Endothelial cell (in vitro differentiated cells): ENCODE measurements at places on chromosomes 2 and 18. TPM values are rescaled to one million over a fixed set of nuclear protein-coding genes. Genes with fewer than 3 reads are reported as not detected.

TTC32 gene
- total RNA-seq = 9.4 TPM

GRCh38 chr2:26970244-26970927 is at the start of gene MAPRE3:
Gene MAPRE3 (plus strand): TSS chr2:26970637. CDS start chr2:27022219, 51,582 bp downstream.
- peaks cover 3% of the 10 kb centered on the region for H3K36me3 ChIP-seq
- H3K27ac ChIP-seq = peak within 1 kb of the TSS; percentile 85
- peak within 1 kb of the TSS; percentile 91 for H3K4me3 ChIP-seq
- H3K27me3 ChIP-seq = peaks cover 22% of the 10 kb centered on the region

HMSD gene
- total RNA-seq = not detected

KIF3C gene
- 78.1 TPM for total RNA-seq

GRCh38 chr2:239484571-239485355 is 83.9 kb upstream of the HDAC4 start:
- no peak for DNase-seq
- no peaks in the 10 kb centered on the region for H3K27me3 ChIP-seq
- no peak overlapping the region for H3K27ac ChIP-seq
- H3K4me1 ChIP-seq = no peaks in the 10 kb centered on the region
- H3K4me3 ChIP-seq = no peak overlapping the region

DNA sequence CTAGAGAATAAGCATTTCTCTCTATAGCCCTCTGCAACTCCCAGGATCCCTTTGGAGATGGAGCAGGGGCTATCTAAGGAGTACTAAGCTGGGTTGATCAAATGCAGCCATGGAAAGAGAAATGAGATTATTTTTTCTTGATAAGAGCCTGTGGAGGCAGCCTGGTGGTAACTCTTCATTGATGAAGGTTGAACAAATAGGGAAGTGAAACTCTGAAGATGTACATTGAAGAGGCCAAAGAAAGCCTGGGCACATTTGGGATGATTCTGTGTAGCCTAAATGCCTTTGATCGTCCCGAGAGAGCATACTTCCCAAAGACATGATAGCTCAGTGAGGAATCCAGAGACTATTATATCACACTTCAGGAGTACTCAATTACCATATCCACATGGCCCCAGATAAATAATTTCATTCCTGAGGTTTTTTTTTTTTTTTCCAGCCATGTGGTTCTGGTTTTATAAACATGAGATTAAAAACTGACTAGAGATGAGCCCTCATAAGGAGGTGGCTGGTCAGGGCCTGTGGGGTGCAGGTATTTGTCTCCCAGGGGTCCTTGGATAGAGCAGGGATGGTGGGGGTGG is 192.5 kb downstream of the TPGS2 start:
- H3K27ac ChIP-seq = no peak overlapping the region
- H3K36me3 ChIP-seq = no peaks in the 10 kb centered on the region
- H3K4me1 ChIP-seq = no peaks in the 10 kb centered on the region

DNA sequence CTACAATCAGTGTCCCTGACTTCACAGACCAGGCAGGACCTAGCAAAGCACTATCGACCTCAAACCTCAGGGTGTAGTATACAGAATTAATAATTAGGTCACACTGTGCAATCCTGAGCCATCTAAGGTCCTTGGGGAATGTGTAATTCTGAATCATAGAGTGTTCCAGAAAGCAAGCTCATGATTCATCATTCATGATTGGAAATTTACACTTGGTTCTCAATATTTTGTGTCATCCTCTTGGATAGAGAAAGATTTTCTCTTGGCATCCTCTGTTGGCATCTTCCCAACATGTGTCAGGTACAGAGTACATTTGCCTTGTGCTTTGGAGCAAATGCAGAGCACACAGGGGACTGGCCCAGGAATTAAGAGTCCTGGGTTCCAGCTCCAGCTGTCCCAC is 245.0 kb upstream of the NT5C1B start:
- H3K4me1 ChIP-seq = peaks cover 23% of the 10 kb centered on the region
- H3K27me3 ChIP-seq = no peaks in the 10 kb centered on the region
- no peak for DNase-seq
- H3K4me3 ChIP-seq = no peak overlapping the region
- H3K36me3 ChIP-seq = no peaks in the 10 kb centered on the region

HJURP gene
- 11.4 TPM for total RNA-seq

- no peaks in the 10 kb centered on the region for H3K4me1 ChIP-seq
- no peak overlapping the region for H3K4me3 ChIP-seq
- no peaks in the 10 kb centered on the region for H3K27me3 ChIP-seq
- no peaks in the 10 kb centered on the region for H3K36me3 ChIP-seq
Observed at GRCh38 chr2:143150287-143150686, 21.1 kb downstream of the ARHGAP15 start.

DNA sequence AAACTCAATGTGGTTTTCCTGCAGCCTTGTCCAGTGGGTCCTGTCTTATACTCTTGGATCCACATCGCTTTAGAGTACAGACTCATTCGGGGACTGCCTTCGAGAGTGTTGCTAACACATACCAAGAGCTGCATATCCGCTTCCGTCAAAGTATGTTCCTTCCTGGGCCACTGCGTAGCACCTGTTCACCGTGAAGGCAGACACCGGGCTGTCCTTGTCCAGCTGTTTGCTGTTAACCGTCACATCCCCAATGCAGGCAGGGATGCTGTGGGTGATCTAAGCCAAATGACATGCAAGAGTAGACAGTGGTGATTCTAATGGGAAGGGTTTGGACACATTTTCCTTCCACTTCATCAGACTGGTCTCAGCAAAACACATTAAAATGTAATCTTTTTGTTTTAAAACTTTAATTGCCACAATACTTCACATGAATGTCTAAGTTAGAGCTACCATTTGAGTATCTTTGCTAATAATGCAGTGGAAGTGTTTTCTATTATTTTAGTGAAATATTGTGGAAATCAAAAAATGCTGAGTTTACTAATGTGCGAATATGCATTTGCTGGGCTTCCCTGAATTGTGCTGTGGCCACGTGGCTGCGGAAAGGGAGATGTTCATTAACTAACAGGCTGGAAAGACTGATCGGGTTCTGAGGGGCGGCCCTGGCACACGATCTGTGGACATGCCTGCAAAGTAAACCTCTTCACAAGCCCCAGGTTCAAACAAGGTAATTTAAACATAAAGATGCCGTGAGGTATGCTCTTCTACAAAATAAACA is 169.1 kb downstream of the LAMA1 start:
- H3K4me1 ChIP-seq = peaks cover 17% of the 10 kb centered on the region
- H3K27me3 ChIP-seq = peaks cover 8% of the 10 kb centered on the region
- no peak for DNase-seq
- H3K4me3 ChIP-seq = no peak overlapping the region

DNA sequence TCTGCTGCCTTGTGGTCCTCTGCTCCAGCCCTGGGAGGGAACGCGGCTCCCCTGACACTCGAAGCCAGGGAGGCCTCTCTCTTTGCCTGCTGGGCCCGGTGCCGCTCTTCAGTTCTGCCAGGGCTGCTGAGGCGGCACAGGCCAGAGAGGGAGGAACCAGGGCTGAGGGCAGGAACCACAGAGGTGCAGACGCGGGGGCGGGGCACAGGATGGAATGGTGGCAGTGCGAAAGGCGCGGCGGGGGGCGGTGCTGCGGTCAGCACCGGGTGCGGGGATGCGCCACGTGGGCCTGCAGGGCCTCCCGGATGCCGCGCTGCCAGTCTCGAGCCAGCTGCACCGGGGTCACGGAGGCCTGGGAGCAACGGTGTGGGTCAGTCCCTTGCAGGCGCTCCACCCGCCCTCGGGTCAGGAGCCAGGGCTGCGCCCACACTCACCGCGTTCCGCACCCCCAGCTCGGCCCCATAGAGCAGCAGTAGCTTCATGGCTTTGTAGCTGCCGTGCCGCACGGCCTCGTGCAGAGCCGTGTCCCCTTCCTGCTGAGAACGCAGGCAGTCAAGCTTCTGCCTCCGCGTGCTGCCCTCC is 4.4 kb downstream of the ANKRD23 start:
- no peak overlapping the region for H3K4me3 ChIP-seq
- DNase-seq = no peak

MSTN gene
- 0.13 TPM for total RNA-seq

- peaks cover 3% of the 10 kb centered on the region for H3K4me1 ChIP-seq
- no peak for DNase-seq
- H3K4me3 ChIP-seq = no peak overlapping the region
- H3K36me3 ChIP-seq = peaks cover 17% of the 10 kb centered on the region
- H3K27me3 ChIP-seq = no peaks in the 10 kb centered on the region
Observed at GRCh38 chr2:24159708-24160107, 15.1 kb upstream of the FAM228A start.

- H3K36me3 ChIP-seq = no peaks in the 10 kb centered on the region
- peaks cover 8% of the 10 kb centered on the region for H3K4me1 ChIP-seq
- H3K27me3 ChIP-seq = peaks cover 5% of the 10 kb centered on the region
- H3K4me3 ChIP-seq = peak overlapping the region; percentile 48
- no peak for DNase-seq
Observed at GRCh38 chr2:237083026-237083425, 2.7 kb upstream of the COPS8 start.

GRCh38 chr2:141399270-141399669 is 731.5 kb downstream of the LRP1B start:
- H3K4me3 ChIP-seq = no peak overlapping the region
- no peak overlapping the region for H3K27ac ChIP-seq
- peak; percentile 16 for DNase-seq
- H3K4me1 ChIP-seq = no peaks in the 10 kb centered on the region

DNA sequence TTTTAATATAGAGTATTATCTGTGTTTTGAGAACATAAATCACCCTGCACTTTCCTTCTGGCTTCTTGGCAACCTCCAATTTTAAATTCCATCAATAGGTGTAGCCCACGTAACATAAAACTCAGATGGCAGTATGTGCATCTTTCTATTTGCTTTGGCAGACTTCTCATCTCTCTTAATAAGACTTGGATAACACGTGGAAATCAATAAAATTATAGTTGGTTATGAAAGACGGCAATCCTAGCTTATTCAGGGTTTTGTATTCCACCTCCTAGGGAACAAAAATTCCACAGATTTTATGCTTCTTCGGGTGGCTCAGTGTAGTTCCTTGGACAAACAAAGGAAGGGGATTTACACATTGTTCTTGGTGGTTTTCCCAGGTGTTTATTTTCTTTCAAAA is 299.3 kb downstream of the RND3 start:
- H3K27ac ChIP-seq = no peak overlapping the region
- no peaks in the 10 kb centered on the region for H3K27me3 ChIP-seq
- H3K4me1 ChIP-seq = peaks cover 8% of the 10 kb centered on the region
- no peak overlapping the region for H3K4me3 ChIP-seq
- no peaks in the 10 kb centered on the region for H3K36me3 ChIP-seq

- no peak for DNase-seq
- no peak overlapping the region for H3K4me3 ChIP-seq
- H3K27me3 ChIP-seq = peaks cover 2% of the 10 kb centered on the region
- no peak overlapping the region for H3K27ac ChIP-seq
- peaks cover 14% of the 10 kb centered on the region for H3K4me1 ChIP-seq
- no peaks in the 10 kb centered on the region for H3K36me3 ChIP-seq
Observed at GRCh38 chr2:171342067-171342413, 91.8 kb downstream of the METTL8 start.

GRCh38 chr2:85705680-85706039 is 11.5 kb downstream of the GNLY start:
- peak overlapping the region; percentile 94 for H3K27ac ChIP-seq
- no peak for DNase-seq
- H3K4me1 ChIP-seq = peaks cover 46% of the 10 kb centered on the region
- peaks cover 4% of the 10 kb centered on the region for H3K27me3 ChIP-seq

GRCh38 chr2:16525265-16525887 is 140.3 kb downstream of the CYRIA start:
- H3K4me3 ChIP-seq = no peak overlapping the region
- peak; percentile 74 for DNase-seq
- H3K27me3 ChIP-seq = no peaks in the 10 kb centered on the region
- no peaks in the 10 kb centered on the region for H3K36me3 ChIP-seq
- H3K4me1 ChIP-seq = no peaks in the 10 kb centered on the region
